ENCODE measurements at places on chromosomes 7 and 10.

- H3K36me3 ChIP-seq: no peaks in the 10 kb centered on the region
- H3K27me3 ChIP-seq: no peaks in the 10 kb centered on the region
- H3K27ac ChIP-seq: no peak overlapping the region
- H3K4me1 ChIP-seq: no peaks in the 10 kb centered on the region
- no peak overlapping the region for H3K4me3 ChIP-seq
These were observed 655.0 kb upstream of the ADARB2 start for GRCh38 chr10:2392145-2392812.

- no peak for DNase-seq
- peaks cover 20% of the 10 kb centered on the region for H3K36me3 ChIP-seq
- no peak overlapping the region for H3K27ac ChIP-seq
- no peak overlapping the region for H3K4me3 ChIP-seq
- peaks cover 3% of the 10 kb centered on the region for H3K4me1 ChIP-seq
These were observed 227.8 kb upstream of the BMPER start for GRCh38 chr7:33677556-33677955.

DNA sequence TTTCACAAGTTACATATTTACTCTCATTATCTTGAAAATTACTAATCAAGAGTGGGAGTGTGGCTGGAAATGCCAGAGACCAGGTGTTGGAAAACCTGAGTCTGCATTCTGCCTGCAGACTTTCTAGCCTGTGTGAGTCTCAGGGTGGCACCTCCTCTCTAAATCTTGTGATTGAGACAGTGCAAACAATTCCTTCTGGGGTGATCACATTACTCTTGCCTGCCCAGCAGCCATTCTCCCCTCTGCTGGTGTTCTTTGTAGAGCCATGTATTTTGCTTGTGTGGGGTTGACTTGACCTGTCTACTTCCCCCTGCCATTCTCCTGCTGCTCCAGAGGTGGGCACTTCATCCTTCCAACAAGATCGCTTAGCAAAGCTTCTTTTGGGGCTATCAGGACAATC lies 101.1 kb downstream of the RAPGEF5 start:
- no peak overlapping the region for H3K4me3 ChIP-seq
- H3K36me3 ChIP-seq: no peaks in the 10 kb centered on the region
- no peaks in the 10 kb centered on the region for H3K4me1 ChIP-seq
- H3K27me3 ChIP-seq: no peaks in the 10 kb centered on the region
- no peak for DNase-seq

- peak; percentile 19 for DNase-seq
- H3K27me3 ChIP-seq: no peaks in the 10 kb centered on the region
- H3K36me3 ChIP-seq: peaks cover 29% of the 10 kb centered on the region
- no peak overlapping the region for H3K4me3 ChIP-seq
- H3K4me1 ChIP-seq: peaks cover 19% of the 10 kb centered on the region
These were observed 45.5 kb downstream of the TNPO3 start for GRCh38 chr7:129009437-129009836.

- no peak overlapping the region for H3K4me3 ChIP-seq
- no peak for DNase-seq
- H3K36me3 ChIP-seq: no peaks in the 10 kb centered on the region
- no peak overlapping the region for H3K27ac ChIP-seq
These were observed 49.4 kb upstream of the OCM start for GRCh38 chr7:5831196-5831595.

GRCh38 chr10:95896071-95896850 lies 11.5 kb upstream of the CC2D2B start:
- peaks cover 8% of the 10 kb centered on the region for H3K4me1 ChIP-seq
- H3K4me3 ChIP-seq: peak overlapping the region; percentile 0
- H3K36me3 ChIP-seq: peaks cover 32% of the 10 kb centered on the region
- no peaks in the 10 kb centered on the region for H3K27me3 ChIP-seq
- H3K27ac ChIP-seq: peak overlapping the region; percentile 74

DNA sequence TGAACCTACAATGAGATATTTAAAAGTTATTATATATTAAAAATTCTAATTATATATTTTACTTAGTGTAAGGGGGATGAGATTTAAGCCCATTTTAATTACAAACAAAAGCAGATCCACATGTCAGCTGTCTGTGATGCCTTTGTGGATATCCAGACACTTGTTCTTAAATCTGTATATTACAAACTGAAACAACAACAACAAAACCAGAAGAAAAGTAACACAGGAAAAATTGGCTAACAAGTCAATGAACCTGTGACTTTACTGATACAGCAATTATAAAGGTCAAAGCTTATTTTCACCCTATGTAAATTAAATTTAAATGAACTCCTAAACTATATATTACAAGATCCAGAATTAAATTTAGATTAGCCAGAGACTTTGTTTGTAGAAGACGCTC lies 222.7 kb downstream of the CHCHD3 start:
- H3K36me3 ChIP-seq: peaks cover 29% of the 10 kb centered on the region
- H3K27ac ChIP-seq: no peak overlapping the region
- H3K27me3 ChIP-seq: no peaks in the 10 kb centered on the region
- no peak for DNase-seq
- H3K4me1 ChIP-seq: peaks cover 12% of the 10 kb centered on the region

GRCh38 chr10:80407812-80408241 lies 524 bp upstream of the PRXL2A start:
- H3K27ac ChIP-seq: peak overlapping the region; percentile 82
- H3K27me3 ChIP-seq: no peaks in the 10 kb centered on the region
- H3K4me1 ChIP-seq: peaks cover 11% of the 10 kb centered on the region
- H3K36me3 ChIP-seq: no peaks in the 10 kb centered on the region
- peak overlapping the region; percentile 93 for H3K4me3 ChIP-seq

DNA sequence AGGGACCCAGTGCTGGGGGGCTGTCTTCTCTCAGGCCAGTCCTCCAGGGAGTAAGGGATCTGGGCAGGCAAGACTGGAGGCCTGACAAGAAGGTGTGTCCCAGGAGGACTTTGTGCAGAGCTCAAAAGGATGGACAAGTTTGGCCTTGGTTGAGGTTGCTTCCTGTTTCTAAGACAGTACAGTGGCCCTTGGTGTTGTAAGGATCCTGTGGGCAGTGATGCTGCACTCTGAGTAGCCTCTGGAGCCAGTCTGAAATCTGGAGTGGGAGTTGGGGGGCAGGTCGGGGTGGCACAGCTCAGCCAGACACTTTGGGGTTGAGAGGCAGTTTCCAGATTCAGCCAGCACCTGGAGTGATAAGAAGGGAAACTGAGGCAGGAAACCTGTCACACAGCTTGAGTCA lies 139.2 kb upstream of the ZMIZ1 start:
- H3K27ac ChIP-seq: no peak overlapping the region
- H3K4me1 ChIP-seq: no peaks in the 10 kb centered on the region
- no peaks in the 10 kb centered on the region for H3K36me3 ChIP-seq
- DNase-seq: no peak
- H3K4me3 ChIP-seq: no peak overlapping the region

DNA sequence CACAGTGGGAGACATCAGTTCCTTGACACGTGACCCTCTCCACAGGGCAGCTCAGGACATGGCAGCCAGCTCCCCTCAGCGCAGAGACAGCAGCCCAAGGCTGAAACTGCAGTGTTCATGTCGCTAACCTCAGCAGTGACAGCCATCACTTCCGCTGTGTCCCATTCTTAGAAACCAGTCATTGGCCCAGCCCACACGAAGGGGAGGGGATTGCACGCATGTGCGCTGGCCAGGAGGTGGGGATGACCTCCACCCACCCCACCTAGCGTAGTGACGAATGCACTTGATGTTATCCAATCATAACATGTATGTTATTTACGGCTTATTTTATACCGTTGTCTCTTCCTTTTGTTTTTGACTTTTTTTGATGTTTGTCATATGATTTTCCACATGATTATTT lies 36.9 kb upstream of the EGFR start:
- H3K36me3 ChIP-seq: no peaks in the 10 kb centered on the region
- DNase-seq: no peak
- H3K27ac ChIP-seq: no peak overlapping the region
- no peaks in the 10 kb centered on the region for H3K4me1 ChIP-seq

GRCh38 chr10:118809357-118810220 lies 54.8 kb upstream of the CACUL1 start:
- no peaks in the 10 kb centered on the region for H3K36me3 ChIP-seq
- H3K27me3 ChIP-seq: peaks cover 5% of the 10 kb centered on the region
- no peak for DNase-seq
- no peak overlapping the region for H3K27ac ChIP-seq
- H3K4me1 ChIP-seq: no peaks in the 10 kb centered on the region

- no peaks in the 10 kb centered on the region for H3K36me3 ChIP-seq
- DNase-seq: no peak
- no peaks in the 10 kb centered on the region for H3K27me3 ChIP-seq
- H3K4me3 ChIP-seq: peak overlapping the region; percentile 66
These were observed 174.6 kb upstream of the KLF6 start for GRCh38 chr10:3959370-3960325.

DNA sequence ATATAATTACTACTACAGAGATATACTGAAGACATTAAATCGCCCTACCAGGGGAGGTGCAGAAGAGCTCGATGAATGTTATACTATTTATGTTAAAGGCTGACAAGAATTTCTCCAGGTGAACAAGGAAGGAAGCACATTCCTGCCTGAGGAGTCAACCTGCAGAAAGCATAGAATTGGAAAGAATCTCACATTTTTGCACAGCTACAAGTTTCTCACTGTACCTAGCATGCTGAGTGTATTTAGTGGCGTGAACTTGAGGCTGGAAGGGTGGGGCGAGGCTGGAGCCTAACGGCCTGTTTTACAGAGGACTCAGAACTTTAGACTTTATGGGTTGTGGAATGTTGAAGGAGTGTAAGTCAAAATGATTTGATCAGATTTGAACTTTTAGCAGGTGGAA lies 373.6 kb upstream of the LRGUK start:
- DNase-seq: no peak
- H3K4me1 ChIP-seq: no peaks in the 10 kb centered on the region

DNA sequence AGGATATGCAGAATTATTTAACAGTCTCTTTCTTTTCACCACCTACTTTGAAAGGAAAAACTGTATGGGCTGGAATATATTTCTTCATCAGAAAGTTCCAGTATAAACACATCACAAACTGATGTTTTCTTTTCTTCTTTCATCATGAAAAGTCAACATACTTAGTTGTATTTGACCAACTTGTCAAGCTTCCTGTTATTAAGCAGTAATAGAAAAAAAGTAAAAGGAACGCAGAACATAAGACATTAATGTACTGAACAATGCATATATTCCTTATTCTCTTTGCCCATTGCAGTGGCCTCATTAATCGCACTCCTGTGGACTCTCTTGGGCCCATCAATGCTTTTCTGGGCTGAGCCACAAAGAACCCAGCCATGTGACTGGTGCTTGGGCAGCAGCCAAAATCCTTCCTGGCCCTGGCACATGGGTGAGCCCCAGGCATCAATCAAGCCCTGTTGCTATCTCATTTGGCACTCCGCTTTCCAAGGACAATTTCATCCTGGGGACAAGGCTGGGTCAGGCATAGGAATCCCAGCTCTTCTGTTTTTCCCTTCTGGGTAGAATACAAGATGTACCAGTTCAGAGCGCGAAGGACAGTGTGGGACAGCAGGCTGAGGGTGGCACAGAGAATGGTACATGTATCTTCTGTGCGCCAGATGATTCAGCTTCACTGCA lies 42.3 kb downstream of the RHOBTB1 start:
- H3K27ac ChIP-seq: no peak overlapping the region
- no peaks in the 10 kb centered on the region for H3K36me3 ChIP-seq
- no peak for DNase-seq
- peaks cover 13% of the 10 kb centered on the region for H3K27me3 ChIP-seq

- H3K27ac ChIP-seq: no peak overlapping the region
- no peaks in the 10 kb centered on the region for H3K27me3 ChIP-seq
- peaks cover 13% of the 10 kb centered on the region for H3K36me3 ChIP-seq
- H3K4me1 ChIP-seq: no peaks in the 10 kb centered on the region
These were observed 54.5 kb downstream of the ORC5 start for GRCh38 chr7:104153287-104153686.

- H3K27ac ChIP-seq: no peak overlapping the region
- H3K4me1 ChIP-seq: peaks cover 16% of the 10 kb centered on the region
- no peaks in the 10 kb centered on the region for H3K36me3 ChIP-seq
- H3K4me3 ChIP-seq: peak overlapping the region; percentile 25
These were observed 69.6 kb downstream of the ATXN7L1 start for GRCh38 chr7:105806592-105807447.

GRCh38 chr7:72334698-72335097 lies 77.4 kb downstream of the CALN1 start:
- H3K4me3 ChIP-seq: no peak overlapping the region
- no peak overlapping the region for H3K27ac ChIP-seq
- H3K36me3 ChIP-seq: no peaks in the 10 kb centered on the region
- DNase-seq: no peak

- H3K27ac ChIP-seq: no peak overlapping the region
- H3K4me1 ChIP-seq: peaks cover 19% of the 10 kb centered on the region
- no peaks in the 10 kb centered on the region for H3K27me3 ChIP-seq
- no peak for DNase-seq
- peaks cover 3% of the 10 kb centered on the region for H3K36me3 ChIP-seq
These were observed 94.1 kb downstream of the CHST15 start for GRCh38 chr10:123999261-123999660.

- peaks cover 3% of the 10 kb centered on the region for H3K27me3 ChIP-seq
- peaks cover 2% of the 10 kb centered on the region for H3K4me1 ChIP-seq
- H3K4me3 ChIP-seq: no peak overlapping the region
- no peak for DNase-seq
- H3K36me3 ChIP-seq: no peaks in the 10 kb centered on the region
These were observed 2.0 kb upstream of the DNAJC12 start for GRCh38 chr10:67839951-67840350.

DNA sequence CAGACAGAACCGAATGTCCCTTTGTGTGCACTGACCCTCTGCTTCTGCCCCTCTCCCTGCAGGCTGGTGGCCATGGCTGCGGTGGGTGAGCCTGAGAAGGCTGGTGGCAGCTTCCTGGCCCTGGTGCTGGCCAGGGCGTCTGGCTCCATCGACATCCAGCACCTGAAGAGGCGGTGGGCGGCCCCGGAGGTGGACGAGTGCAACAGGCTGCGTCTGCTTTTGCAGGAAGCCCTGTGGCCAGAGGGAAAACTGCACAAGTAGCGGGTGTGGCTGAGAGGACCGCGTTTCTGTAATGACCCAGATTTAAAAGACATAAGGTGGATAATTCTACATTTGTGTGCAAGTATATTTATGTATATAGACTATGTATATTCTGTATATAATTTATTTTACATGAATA lies 89.2 kb downstream of the DYNC2I1 start:
- H3K4me3 ChIP-seq: no peak overlapping the region
- H3K4me1 ChIP-seq: no peaks in the 10 kb centered on the region
- H3K36me3 ChIP-seq: peaks cover 49% of the 10 kb centered on the region
- H3K27me3 ChIP-seq: no peaks in the 10 kb centered on the region
- DNase-seq: no peak
- no peak overlapping the region for H3K27ac ChIP-seq

- no peaks in the 10 kb centered on the region for H3K36me3 ChIP-seq
- no peak overlapping the region for H3K4me3 ChIP-seq
- H3K4me1 ChIP-seq: peaks cover 6% of the 10 kb centered on the region
- no peak for DNase-seq
These were observed 93.6 kb upstream of the PCBD1 start for GRCh38 chr10:70981936-70982335.

DNA sequence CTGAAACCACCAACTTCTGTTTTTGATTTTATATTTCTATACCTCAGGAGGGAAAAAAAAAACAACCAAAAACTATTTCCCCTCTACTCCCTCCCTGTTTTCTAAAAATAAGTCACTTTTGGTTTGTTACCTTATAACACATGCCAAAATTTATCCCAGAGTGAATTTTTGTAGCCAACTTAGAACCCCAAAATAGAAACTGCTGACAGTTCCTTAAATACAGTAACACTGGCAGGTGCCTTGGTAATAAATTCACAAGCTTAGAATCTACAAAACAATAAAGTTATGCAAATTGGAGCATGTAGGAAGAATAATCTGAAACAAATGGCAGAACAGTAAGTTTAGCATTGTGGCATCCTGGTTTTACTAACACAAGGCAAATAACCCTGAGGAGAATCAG lies 165.0 kb upstream of the HDAC9 start:
- H3K27ac ChIP-seq: peak overlapping the region; percentile 46
- H3K4me3 ChIP-seq: no peak overlapping the region
- H3K36me3 ChIP-seq: peaks cover 2% of the 10 kb centered on the region
- no peaks in the 10 kb centered on the region for H3K27me3 ChIP-seq
- DNase-seq: no peak
